Heart left ventricle (tissue), 16 donors: ENCODE measurements at places on chromosomes 4 and X. TPM values are rescaled to one million over a fixed set of nuclear protein-coding genes. Genes with fewer than 3 reads are reported as not detected.

DNA sequence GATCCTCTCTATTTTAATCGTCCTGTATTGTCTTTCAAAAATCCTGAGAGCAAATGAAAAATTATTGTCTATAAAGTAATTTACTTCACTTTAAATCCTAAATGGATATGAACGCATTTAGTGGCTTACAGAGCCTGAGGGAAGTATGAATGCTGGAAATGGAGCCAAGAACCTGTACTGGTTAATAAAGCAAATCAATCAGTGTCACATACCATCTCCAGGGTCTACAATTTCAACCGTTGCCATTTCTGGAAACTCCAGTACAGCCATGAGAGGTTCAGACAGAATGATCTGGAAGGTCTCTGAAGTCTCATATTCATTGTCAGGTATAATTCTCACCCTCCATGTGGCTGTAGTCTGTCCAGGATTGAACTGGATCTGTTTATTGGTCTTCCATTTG lies 76.6 kb downstream of the FREM3 start:
- no peak for DNase-seq

GRCh38 chrX:63784346-63784901 lies 590 bp downstream of the ARHGEF9 start:
- DNase-seq = no peak

DNA sequence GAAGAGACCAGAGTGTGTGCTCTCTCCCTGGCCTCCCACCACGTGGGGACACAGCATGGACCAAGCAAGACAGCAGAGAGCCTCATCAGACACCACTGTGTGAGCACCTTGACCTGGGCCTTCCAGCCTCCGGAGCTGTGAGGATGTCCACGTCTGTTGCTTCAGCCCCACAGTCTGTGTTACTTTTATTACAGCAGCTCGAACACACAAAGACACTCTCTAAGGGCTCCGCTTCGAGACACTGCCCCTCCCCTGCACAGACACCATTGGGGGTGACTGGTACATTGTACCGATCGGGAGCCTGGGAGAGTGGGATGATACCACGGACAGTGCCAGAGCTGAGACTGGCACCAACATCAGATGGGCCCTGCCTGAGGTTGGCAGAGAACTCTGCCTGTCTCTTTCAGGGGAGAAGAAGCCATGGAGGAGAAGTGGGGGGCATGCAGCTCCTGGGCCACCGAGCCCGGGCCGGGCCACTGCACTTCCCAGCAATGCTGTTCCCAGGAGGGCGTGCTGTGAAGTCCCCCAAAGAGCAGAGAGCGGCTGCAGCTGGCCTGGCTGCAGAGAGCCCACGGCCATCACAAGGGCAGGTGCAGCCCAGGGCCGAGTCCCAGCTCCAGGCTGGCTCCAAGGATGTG lies 48.1 kb upstream of the HMX1 start:
- DNase-seq = no peak

GRCh38 chr4:129676934-129677333 lies 581.0 kb downstream of the C4orf33 start:
- DNase-seq = no peak

DNA sequence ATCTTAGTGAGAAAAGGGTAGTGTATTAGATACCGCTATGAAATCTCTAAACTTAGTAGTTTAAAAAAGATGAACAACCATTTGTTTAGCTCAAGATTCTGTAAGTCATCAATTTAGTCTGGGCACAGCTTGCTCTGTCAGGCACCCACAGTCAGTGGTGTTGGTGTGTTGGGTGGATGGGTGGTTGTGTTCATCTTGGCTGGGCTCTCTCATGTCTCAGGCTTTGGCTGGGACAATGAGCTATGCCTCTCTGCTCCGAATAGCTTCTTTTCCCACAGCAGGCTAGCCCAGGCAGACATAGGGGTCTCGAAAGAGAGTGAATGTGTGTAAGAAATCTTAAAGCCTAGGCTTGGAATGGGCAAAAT lies 127.0 kb upstream of the GATB start:
- DNase-seq = no peak

GRCh38 chr4:26724534-26724933 lies 136.1 kb upstream of the STIM2 start:
- no peak for DNase-seq

DNA sequence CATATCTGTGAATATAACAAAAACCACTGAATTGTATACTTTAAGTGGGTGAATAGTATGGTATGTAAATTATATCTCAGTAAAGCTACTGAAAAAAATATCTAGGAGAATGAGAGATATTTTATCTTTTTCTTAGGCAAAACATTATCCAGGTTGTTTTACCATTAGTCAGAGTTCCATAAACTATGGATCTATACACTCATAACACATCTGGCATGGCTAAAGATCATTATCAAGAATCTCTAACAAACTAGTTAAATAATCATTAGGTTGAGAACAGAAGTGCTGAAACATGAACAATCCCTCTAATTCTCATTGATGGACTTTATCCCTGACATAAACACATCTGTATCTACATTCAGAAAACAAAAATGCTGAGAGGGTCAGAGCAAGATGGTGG lies 15.6 kb downstream of the MED14 start:
- no peak for DNase-seq

Gene AFM
- total RNA-seq = not detected

Gene MSX1
- total RNA-seq = 3.3 TPM

Gene PNCK
- 7.1 TPM for total RNA-seq

GRCh38 chr4:30265716-30266115 lies 454.5 kb upstream of the PCDH7 start:
- no peak for DNase-seq

DNA sequence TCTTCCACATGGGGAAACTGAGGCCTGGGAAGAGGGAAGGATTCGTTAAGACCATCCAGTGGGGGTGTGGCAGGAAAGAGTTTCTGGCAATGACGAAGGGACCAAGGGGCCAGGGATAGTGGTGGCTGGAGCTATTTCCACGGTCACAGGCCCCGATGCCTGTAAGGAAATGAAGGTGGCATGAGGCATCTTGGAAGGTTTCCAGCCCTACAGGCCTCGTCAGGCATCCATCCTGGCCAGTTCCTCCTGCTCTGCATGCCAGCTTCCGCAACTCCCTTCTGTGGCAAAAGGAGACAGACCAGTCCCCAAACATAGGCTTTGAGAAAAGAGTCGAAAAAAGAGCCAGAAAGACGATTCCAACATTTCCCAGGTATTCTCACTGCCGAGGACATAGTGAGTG lies 9.2 kb upstream of the C4orf50 start:
- no peak for DNase-seq

DNA sequence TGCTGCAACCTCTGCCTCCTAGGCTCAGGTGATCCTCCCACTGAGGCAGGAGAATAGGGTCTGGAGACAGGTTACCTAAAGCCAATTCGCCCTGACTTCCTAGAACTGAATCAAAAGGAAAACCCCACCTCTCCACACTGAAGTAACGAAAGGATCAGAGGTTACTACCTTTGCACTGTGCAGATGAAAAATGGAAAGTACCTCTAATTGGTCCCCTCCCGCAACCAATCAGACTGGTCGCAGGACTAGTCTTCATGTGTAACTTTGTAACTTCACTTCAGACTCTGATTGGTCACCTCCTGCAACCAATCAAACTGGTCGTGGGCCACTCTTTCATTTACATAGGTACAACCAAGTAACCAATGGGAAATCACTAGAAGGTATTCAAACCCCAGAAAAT lies 61.1 kb downstream of the ATXN3L start:
- DNase-seq = no peak

Gene FATE1
- 0.42 TPM for total RNA-seq

DNA sequence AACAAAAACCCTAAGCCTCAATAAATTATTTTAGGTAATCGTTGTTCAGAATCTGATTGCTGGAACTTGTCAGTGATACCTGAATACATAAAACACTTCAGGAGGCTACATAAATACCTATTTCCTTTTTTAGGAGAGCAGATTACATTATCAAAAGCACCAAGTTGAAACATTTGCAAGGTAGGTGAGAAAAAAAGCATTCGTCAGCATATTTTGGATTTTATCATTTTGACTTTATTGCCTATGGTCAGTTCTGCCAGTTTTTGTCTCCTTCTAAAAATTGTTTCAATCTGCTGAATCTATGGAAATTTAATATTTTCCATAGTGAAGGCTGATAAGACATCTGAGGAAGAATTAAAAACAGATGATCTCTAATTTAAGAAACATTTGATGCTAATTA lies 16.5 kb upstream of the MAD2L1 start:
- DNase-seq = no peak

Gene FAM9B
- total RNA-seq = not detected

- no peak for DNase-seq
Measured at GRCh38 chr4:89269121-89269666, 38.4 kb downstream of the GPRIN3 start.

Gene POU4F2
- total RNA-seq = not detected

DNA sequence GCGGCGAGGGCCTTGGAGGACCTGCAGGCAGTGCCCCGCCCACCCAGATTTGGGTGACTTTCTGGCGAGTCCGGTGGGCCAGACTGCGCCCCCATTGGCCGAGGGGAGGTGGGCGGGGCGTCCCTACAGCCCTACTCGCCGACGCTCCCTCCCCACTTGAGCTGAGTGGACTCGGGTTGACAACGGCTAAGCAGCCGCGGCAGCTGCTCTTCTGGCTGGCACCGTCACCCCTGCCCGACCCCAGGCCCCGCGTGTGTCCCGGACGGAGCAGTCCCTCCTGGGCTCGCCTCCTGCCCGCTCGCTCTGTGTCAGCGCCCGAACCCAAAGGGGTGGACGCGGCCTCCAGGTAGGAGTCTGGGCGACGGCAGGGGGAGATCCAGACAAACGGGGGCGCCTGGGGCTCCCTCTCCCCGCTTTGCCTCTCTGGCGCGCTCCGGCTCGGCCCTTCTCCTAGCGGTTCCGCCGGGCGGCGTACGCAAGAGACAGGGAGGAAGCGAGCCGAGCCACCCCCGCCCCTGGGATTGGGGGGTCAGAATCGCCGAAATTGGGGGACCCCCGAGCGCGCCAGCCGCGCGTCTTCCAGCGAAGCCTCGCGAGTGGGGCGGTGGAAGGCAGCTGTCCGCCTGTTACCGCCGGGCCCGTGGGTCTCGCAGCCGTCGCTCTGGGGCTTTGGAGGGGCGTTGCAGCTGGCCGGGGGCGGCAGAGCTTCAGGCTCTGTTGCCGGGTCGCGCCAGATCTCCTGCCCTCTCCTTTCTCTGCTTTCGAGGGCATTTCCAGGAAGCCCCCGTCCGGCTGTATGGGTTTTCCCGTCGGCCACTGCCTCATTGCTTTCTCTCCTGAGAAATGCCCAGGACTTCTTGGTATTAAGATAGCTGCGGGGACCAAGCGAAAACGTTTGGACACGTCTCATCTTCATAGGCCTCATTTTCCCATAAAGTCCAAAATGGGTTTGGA lies 46.3 kb downstream of the STARD8 start:
- DNase-seq = peak; percentile 87

Gene ZCCHC12
- total RNA-seq = not detected

GRCh38 chr4:64880557-64880956 lies 471.3 kb upstream of the TECRL start:
- DNase-seq = no peak

- DNase-seq = no peak
Measured at GRCh38 chr4:182805321-182805720, 111.9 kb downstream of the DCTD start.

- no peak for DNase-seq
Measured at GRCh38 chrX:1213971-1214370, 1.5 kb upstream of the CRLF2 start.

Gene SLC25A14
- total RNA-seq = 7.1 TPM

- DNase-seq = no peak
Measured at GRCh38 chr4:83618431-83618830, 82.5 kb downstream of the GPAT3 start.

DNA sequence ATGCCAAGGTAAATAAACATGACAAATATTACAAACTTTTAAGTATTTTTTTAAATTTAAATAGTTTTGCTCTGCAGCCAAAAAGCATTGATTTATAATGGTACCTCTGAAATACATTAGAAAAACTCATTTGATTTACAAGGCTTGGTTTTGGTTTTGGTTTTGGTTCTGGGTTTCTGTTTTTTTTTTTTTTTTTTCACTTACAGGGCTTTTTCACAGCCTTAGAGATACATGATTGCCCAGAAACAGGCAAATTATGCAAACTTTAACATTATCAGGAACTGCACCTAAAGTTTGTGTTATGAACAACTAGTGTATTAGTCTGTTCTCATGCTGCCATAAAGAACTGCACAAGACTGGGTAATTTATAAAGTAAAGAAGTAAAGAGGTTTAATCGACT lies 196.4 kb upstream of the DDX53 start:
- no peak for DNase-seq

GRCh38 chr4:89196056-89196674 lies 84.8 kb downstream of the TIGD2 start:
- no peak for DNase-seq

Gene HMX1
- total RNA-seq = not detected

Gene SUPT20HL2
- total RNA-seq = not detected

DNA sequence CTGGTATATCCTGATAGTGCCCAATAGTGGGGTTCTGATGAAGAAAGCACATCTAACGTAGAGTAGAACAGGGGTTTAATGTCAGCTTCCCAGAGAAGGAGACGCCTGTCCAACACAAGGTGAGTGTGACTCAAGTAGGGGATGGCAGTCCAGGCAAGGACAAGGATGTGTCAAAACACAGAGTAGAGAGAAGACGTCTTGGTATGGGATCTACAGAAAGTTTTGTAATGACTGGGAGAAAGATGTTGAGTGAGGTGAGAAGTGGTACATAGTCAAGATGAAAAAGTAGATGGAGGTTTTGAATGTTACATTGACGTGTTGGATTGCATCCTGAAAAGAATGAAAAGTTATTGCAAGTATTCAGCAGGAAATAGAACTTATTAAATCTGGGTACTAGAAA lies 124.4 kb downstream of the TMA16 start:
- no peak for DNase-seq

- DNase-seq = no peak
Measured at GRCh38 chr4:12701384-12701783, 782.8 kb downstream of the RAB28 start.

Gene RGN
- 13.0 TPM for total RNA-seq

Gene RASL11B
- 15.5 TPM for total RNA-seq

Gene GPAT3
- 33.8 TPM for total RNA-seq

GRCh38 chrX:135340831-135341230 lies 31.6 kb downstream of the ETDC start:
- DNase-seq = no peak

DNA sequence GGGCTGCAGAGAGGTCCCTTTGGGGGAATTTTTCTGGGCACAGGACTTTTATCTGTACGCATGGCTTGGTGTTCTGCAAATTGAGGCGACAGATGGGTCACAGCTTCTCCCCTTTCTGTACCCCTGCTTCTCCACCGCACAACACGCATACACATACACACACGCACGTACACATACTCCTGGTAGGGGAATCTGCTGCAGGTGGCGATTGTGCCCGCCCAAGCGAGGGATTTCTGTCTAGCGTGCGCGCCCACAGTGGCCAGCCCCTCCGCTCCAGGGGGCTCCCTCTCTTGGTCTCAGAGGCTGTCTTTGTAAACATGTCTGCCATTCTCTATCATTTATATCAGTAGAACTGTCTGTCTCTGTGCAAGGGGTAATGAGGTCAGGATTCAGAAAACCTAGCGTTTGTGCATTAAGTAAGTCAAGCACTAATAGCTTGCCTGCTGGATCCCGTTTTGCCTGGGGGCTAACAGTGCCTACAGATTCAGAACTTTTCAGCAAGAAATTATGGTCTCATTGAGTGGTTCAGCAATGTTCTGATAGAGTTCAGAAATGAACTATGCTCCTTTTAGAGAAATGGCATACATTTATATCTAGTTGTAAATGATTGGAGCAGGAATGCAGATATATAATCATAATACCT lies 2.2 kb downstream of the GRID2 start:
- no peak for DNase-seq

Gene ABCB7
- 43.8 TPM for total RNA-seq

GRCh38 chrX:123424546-123424945 lies 240.5 kb downstream of the GRIA3 start:
- DNase-seq = no peak

Gene BBS12
- total RNA-seq = 3.4 TPM

Gene SLITRK4
- total RNA-seq = 1.1 TPM

Gene PDGFRA
- total RNA-seq = 26.3 TPM

Gene MEPE
- total RNA-seq = not detected
